ENCODE measurements at places on chromosomes 6 and 20.

GRCh38 chr20:24877652-24878051, 71.4 kb upstream of the CST7 start:
- DNase-seq: no peak

- DNase-seq: no peak
Measured at GRCh38 chr20:63248835-63249591, 5.2 kb downstream of the NKAIN4 start.

DNA sequence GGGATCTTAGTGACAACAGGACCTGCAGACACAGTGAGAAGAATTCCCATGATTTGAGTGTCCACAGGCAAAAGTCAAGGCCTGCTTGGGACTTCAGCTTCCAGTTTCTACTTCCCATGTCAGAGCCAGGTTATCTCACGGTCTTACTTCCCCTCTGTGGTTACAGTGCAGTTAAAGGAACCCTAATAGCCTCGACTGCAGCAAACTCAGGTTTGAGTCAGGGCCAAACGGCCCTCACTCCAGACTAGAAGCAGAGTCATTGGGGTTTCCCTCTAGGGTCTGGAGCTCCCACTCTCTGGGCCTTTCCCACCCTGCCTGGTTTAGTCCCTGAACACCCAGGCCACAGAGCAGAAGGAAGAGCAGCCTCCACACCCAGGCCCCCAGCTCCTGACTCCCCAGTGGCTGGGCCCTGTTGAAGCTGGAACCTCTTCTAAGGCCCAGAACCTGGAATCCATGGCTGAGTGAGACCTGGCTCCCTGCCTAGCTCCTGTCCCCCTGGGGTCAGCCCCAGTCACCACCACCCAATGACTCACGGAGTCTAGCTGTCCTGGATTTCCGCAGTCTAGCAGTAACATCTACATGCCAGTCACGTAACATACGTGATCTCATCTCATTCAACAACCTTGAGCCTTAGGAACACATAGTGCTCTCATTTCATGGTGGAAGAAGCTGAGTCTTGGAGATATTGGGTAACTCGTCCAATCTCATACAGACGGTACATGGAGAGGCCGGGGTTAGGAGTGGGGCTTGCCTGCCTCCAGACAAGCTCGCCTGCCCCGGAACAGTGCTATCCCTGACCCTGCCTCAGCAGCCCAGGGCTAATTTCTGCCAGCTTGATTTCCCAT, 9.2 kb upstream of the GHRH start:
- DNase-seq: no peak

DNA sequence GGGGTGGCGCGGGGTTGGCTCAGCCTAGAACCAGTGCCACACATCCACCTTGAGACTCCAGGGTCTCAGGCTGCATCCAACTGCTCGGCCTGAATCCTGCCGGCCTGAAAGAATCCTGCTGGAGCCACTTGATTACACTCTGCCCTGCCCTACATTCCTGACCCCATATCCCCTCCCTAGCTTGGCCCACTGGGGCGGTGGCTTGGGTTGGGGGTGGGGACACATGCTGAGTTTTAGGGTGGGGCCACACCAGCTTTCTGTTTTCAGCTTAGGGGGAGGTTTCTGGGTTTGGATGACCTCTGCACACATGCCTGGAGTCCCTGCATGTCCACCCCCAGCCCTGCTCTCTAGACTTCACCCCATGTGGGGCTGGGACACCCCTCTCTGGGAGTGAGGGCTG, 6.8 kb downstream of the ITPR3 start:
- no peak for DNase-seq

GRCh38 chr6:43627008-43627825, 1.8 kb downstream of the GTPBP2 start:
- DNase-seq: peak; percentile 86

- no peak for DNase-seq
Measured at GRCh38 chr6:147852772-147853171, 344.3 kb downstream of the SAMD5 start.

DNA sequence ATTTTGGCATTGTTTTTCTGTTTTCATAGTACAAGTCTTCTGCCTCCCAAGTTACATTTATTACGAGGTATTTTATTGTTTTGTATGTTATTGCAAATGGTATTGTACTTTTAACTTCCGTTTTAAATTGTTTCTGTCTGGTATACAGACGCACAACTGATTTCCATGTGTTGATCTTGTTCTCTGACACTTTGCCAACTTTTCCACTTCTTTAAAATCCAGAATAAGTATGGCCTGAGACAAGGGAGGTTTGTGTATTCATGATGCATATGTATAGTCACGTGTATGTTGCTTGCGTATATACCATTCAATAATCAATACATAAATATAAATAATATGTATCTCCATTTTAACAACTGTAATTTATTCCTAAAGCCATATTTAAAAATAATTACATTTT, 41.2 kb downstream of the THBS2 start:
- no peak for DNase-seq

GRCh38 chr20:35660122-35660937, 4.4 kb downstream of the CPNE1 start:
- DNase-seq: no peak

- peak; percentile 55 for DNase-seq
Measured at GRCh38 chr20:1802385-1803060, 92.7 kb upstream of the SIRPA start.

DNA sequence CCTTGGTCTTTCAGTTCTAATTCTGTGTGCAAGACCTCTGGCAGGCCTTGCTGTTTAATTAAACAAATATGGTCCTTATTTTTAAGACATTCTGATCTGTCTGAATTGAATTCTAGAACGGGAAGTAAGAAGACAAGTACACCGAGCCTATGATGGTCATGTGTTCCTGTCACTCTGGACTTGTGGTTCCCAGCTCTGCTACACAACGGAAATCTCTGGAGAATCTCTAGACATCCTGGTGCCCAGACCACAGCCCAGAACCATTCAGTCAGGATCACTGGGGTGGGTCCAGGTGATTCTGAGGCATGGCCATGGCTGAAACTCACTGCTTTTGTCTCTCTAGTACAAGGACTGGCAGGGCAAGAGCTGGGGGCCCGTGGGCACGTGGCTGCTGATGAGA, 15.9 kb upstream of the KCNK16 start:
- DNase-seq: no peak

GRCh38 chr20:52425253-52425652, 233.7 kb upstream of the ZFP64 start:
- DNase-seq: no peak

- no peak for DNase-seq
Measured at GRCh38 chr20:25015986-25016385, 23.4 kb upstream of the APMAP start.

DNA sequence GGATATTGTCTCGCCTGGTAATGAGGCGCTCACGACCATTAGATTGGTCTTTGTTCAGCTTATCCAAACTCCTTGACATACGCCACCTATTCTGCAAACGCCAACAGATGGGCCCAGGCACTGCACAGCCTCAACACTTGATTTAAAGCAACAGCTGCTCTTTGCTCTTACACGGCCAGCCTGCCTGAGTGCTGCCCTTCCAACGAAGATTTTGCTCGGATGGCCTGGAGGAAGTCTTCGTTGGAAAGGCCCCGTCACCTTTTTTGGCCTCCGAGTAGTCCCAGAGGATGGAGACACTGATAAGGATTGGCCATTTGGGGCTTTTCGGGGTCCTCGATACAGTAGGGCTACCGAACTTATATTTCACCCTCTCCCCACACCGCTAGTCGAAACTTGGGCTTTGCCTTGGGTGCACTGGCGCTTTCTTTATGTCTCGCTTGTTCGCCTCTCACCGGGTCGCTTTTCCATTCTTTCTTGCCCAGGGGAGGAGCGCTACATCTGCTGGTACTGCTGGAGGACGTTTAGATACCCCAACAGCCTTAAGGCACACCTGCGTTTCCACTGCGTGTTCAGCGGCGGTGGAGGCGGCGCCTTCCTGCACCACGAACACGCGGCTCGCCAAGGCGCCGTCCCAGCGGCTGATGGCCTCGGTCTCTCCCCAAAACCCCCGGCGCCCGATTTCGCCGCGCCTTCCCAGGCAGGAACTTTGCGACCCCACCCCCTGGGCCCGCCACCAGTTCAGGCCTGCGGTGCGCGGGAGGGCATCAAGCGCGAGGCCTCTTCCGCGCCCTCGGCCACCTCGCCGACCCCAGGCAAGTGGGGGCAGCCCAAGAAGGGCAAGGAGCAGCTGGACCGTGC, 6.1 kb downstream of the PRDM13 start:
- no peak for DNase-seq

DNA sequence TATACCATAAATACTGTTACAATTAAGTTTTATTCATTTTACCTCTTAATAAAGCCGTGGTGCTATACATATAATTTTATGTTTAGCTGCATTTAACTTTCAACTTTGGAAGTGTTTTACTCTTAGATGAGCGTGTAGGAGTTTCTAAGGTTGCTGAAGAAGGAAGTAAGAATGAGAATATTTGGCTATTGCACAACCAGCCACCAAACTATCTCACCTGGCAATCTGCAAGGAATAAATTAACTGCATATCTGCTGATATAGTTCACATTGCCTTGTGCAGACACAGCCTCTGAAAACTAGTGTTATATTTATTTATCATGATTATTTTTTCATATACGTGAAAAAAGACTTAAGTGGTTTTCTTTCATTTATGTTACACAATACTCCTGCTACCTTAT, 230.4 kb downstream of the PLCB1 start:
- no peak for DNase-seq

GRCh38 chr20:4813863-4814695, 92.4 kb downstream of the PRND start:
- DNase-seq: no peak

- DNase-seq: no peak
Measured at GRCh38 chr20:17648315-17648646, 33.8 kb downstream of the RRBP1 start.

- DNase-seq: no peak
Measured at GRCh38 chr20:43514648-43514999, 7.1 kb downstream of the L3MBTL1 start.

GRCh38 chr20:37369846-37370245, 23.9 kb downstream of the SRC start:
- DNase-seq: no peak

- no peak for DNase-seq
Measured at GRCh38 chr6:56521454-56521853, 121.2 kb downstream of the DST start.

GRCh38 chr6:109257494-109257893, 124.8 kb downstream of the CD164 start:
- no peak for DNase-seq

DNA sequence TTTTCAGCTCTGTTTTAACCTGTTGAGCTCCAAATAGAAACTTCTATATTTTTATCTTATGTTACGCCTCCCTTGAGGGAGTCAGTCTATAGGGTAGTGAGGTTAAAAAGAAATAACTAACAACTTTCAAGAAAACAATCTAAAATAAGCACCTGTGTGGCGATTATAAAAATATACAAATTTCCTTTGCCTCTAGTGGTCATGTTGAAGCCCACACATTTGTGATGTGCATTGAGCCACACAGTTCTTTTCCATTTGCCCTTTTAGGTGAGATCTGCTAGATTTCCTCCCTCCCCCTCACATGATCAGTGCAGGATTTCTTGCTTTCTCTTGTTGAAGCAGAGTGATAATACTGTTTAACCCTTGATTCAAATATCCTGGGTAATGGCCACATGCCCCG, 84.2 kb downstream of the MYB start:
- no peak for DNase-seq

DNA sequence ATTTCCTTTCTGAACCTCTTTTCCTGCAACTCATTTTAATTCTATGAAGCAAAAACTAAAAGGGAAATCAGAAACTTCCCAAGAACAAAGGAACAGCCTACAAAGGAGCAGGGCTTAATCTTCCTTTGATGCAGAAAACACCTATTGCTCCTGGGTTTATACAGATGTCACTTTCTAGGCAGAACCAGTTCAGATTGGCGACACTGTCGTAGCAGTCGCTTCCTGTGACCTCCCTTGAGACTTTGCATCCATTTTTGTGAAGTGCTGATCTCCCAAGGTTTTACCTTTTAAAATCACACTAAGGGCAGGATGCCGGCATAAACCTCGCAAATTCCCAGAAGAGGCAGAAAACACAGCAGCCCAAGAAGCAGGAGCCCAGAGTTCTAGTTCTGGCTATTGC, 40.1 kb downstream of the JAG1 start:
- DNase-seq: no peak

- no peak for DNase-seq
Measured at GRCh38 chr6:63816982-63817436, 181.4 kb downstream of the PHF3 start.

Measured in HTR-8/SVneo (cell line).